ENCODE measurements at places on chromosomes 11 and 22. TPM values are rescaled to one million over a fixed set of nuclear protein-coding genes. Genes with fewer than 3 reads are reported as not detected.
A peak's percentile ranks its signal among the peaks of the same experiment; 100 is the strongest.

Gene OR8J3
- total RNA-seq = not detected

Gene SPDYC
- total RNA-seq = not detected

Gene BEST1
- 0.96 TPM for total RNA-seq

DNA sequence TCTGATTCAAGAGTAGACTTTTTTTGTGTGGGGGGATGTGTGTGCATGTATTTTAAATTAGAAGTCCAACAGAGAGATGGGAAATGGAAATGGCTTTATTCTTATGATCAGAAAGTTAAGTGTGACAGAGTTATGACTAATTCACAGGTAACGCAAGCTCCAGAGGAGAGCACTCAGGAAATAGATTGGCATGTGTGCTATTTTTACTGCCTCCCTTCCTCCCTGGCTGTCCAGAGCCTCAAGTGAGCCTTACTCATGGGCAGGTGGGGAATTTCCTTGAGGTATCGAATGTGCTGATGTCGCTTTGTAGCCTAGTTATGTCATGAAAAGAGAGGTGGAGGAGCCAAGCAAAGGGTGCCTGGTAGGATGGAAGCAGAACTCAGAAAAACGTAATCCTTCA is 70.3 kb upstream of the BDNF start:
- peak; percentile 88 for DNase-seq

- DNase-seq = no peak
Measured at GRCh38 chr11:18471995-18472394, 16.3 kb downstream of the LDHAL6A start.

DNA sequence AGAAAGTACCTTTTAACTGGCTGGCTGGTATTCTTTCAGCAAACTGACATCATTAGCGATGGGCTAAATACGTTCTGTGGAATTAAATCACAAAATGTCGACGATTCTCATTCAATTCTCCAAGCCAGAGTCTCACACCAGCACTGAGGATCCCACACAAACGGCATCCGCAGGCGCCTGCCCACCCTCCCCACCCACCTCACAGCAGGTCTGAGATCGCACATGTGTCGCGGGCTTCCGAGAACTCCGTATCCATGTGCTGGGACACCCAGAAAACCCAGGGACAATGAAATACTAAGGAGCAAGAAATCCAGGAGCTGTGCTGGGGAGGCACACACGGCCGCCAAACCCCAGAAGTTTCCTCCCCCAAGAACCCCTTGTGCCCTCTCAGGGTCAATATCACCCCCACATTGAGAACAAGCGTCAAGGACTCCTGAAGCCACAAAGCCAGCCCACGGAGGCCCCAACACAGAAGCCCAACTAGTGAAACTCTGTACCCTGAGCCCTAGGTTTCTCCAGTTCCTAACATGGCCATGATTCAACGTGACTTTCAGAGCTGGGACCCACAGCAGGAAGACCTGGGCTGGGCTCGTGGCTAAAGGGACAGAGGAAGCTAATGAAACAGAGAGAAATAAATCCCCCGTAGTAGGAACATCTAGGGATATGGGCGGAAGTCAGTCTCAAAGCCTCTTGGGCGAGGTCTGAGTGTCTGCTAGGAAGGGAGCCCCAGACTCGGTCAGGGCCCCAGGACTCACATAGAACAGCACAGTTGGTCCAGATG is 8.0 kb downstream of the TOLLIP start:
- no peak for DNase-seq

- peak; percentile 47 for DNase-seq
Measured at GRCh38 chr22:28978863-28979796, 82.5 kb downstream of the C22orf31 start.

DNA sequence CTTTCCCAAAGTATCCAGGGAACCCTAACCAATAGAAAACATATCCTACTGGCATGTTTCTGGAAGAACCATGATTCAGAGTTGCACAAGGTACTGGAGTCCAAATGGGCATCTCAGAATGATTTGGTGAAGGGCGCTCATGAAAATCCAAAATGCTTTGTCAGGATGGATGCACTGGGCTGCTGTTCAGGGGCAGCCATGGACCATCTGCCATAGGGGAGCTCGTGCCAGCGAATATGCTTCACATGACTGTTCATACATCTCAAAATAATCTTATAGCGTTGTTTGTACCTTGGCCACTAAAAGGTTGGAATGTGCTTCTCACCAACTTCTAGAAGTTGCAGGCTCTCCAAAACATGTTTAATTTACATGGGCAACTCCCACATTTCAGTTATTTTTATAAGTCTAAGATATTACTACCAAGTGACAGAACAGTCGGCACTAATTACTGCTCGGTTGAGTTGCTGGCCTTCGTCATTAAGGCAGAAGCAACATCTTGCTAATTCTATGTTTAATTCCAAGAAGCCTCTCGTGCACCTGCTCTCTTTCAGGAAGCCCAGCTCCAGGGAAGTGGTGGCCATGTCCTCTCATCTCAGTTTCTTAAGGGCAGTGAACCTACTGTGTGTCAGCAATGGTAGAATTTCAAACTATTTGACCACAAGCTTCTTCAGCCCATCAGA is 1497.7 kb downstream of the TBC1D22A start:
- no peak for DNase-seq

Data from M059J (cell line).